ENCODE measurements at places on chromosomes 2 and 18.

DNA sequence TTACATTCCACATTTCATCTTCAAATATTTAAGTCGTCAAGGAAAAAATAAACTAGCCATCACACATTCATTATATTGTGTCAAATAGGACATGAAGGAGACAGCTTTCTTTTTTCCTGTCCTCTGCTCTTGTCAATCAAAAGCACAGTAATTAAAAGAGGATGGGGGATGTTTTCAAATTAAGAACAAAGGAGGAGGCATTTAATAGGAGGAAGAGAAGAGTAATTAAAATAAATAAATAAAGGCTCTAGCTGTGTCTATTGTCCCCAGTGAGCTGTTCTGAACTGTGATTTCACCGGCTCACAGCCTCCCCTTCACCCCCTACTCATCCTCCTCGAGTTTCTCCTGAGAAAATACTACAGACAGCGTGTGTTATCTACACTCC, 1377.1 kb upstream of the PIK3C3 start:
- DNase-seq: no peak

DNA sequence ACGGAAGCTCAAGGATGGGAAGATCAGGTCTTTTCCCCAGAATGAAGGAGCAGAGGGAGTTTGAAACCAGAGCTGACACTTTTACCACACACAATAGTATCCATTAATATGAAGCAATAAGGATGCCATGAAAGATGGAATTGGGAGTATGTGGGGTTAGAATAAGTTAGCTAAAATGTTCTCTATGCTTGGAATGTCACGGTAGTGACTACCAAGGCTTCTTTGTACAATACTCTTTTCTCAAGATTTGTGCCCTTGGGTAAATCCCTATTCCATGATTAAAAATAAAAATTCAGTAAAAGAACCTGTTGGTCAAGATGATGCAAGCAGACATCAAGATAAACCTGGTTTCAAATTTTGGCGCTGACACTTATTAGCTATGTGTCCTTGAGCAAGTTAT, 75.0 kb downstream of the NRXN1 start:
- DNase-seq: no peak

- DNase-seq: no peak
Measured at GRCh38 chr2:96138179-96139145, at the start of gene ASTL. Gene ASTL, minus strand, starts transcription at chr2:96138502. Its CDS starts 66 bp downstream, at chr2:96138436.

DNA sequence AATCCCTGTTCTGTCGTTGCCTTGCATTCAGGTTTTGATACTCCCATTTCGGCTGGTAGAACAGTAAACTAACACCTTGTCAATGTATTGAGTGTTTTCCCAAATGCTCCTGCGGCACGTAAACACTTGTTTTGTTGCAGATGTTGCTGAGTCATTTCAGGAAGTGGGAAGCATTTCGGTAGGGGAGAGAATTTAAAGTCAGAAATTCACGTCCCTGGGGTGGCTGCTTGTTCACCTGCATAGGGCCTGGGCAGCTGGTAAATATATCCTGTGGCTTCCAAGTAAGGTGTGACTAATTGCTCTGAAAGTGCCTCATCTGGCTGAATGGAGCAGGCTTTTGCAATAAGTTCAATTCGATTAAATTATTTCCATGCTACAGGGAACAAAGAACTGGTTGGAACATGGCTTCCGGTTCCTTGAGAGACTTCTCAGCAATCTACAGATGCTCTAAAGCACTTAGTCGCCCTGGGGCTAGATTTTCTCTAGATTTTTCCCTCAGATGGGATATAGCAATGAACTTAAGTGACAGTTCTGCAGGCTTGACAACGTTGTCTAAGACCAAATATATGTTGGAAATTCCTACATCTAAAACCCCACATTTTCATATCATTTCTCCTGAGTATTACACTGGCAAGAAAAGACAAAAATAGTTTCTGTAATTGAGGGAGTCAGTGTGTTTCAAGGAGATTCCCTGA, 5.2 kb downstream of the GALR1 start:
- no peak for DNase-seq

- DNase-seq: no peak
Measured at GRCh38 chr2:57343391-57344006, 703.1 kb upstream of the VRK2 start.

- DNase-seq: no peak
Measured at GRCh38 chr2:236554629-236555282, 14.9 kb upstream of the ACKR3 start.

- no peak for DNase-seq
Measured at GRCh38 chr2:235911633-235912233, 256.5 kb downstream of the GBX2 start.

DNA sequence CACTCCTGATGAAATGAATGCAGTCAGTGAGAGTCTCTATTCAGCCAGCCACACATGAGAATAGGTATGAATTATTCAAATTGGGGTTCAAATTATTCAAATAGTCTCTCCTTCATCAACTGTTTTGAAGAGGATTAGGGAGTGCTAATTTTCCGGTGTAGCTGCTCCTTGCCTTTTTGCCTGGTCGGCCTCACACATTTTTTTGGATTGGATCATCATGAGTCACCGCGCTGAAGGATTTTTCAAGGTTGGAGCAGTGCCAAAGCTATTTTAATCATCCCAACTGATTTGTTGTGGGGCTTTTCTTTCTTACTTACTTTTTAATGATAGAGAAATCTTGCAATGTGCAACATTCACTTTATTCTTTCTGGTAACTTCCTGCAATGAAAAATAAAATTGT, 2.4 kb upstream of the DTNA start:
- peak; percentile 93 for DNase-seq
